ENCODE measurements at places on chromosomes 4 and X.

DNA sequence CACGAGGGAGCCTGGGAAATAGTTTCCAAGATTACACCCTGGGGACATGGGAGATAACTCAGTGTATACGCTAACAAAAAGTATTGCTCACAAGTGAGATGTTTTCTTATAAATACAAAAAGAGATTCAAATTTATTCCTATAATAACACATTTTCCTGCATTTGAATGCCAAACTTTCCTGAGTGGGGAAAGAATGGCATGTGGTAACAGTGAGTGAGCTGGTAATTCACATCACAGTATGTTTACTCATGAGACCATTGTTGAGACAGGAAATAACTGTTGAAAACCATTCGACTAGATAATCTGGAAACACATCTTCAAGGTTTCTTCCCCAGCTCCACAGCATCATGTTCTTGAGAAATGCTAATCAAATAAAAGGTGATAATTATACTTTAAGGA lies 109.1 kb downstream of the TASL start:
- DNase-seq: no peak

- DNase-seq: no peak
These were observed 71.0 kb downstream of the USP46 start for GRCh38 chr4:52588097-52588496.

- DNase-seq: no peak
These were observed 57.3 kb upstream of the SLIT2 start for GRCh38 chr4:20194123-20195013.

DNA sequence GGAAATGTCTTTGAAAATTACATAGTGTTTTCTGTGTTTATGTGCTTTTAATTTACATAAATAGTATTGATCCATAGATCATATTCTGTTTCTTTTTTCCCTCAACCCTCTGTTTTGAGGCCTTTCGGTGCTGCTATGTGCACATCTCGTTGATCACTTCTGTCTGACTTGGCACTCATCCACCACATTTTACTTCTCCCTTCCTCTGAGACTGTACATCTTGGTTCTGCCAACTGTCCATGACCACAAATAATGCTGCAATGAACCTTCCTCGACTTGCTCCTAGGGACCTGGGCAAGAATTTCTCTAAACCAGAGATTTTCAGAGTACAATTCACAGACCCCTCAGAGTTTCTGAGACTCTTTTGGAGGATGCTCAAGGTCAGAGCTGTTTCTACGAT lies 74.4 kb downstream of the RTL5 start:
- DNase-seq: no peak

DNA sequence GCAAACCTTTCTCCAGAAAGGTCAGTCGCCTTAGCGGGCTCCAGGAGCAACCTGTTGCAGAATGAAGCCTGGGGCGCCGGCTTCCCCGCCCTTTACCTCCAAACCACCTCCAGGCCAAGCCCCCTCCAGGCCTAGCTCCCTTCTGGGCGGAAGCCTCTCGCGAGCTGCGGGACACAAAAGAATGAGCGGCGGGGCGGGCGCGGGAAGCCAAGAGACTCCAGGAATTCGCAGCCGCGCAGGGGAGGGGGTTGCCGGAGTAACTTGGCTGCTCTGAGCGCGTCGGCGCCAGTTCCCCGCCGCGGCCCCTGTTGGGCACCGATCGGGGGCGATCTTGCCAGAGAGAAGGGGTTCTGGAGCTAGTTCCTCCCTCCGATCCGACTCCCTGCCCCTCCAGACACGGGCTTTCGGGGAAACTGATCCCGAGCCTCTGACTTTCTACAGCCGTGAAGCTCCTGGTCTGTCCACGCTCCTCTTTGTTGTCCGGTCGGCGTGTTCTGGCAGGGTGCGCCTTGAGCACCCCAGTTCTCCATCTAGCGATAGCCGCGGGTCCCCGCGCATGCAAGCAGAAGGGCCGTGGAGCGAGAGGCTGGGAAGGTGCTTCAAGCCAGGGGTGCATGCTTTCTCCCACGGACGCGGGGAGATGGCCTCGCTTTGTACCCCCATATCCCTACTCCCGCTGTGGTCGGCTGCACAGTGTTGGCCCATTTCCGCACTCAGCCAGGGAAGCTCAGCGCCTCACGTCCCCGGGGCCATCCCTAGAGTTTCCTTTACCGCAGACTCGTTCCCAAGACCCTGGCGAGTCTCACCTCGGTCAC lies 1.2 kb downstream of the PROM1 start:
- no peak for DNase-seq

GRCh38 chr4:41477181-41477905 lies 60.6 kb upstream of the LIMCH1 start:
- DNase-seq: no peak

DNA sequence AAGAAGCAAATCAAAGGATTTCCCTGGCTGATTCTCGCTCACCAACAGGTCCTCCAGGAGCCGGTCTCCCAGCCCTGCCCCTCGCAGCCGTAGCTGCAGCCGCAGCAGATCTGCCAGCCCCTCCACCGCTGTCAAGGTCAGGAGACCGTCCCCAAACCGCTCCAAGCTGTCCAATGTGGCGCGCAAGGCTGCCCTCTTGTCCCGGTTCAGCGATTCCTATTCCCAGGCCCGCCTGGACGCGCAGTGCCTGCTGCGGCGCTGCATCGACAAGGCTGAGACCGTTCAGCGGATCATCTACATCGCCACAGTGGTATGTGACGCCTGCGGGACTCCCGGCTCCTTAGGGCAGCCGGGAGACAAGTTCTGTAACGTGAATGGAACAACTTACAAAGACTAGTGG lies 25.6 kb downstream of the SPATA18 start:
- no peak for DNase-seq

DNA sequence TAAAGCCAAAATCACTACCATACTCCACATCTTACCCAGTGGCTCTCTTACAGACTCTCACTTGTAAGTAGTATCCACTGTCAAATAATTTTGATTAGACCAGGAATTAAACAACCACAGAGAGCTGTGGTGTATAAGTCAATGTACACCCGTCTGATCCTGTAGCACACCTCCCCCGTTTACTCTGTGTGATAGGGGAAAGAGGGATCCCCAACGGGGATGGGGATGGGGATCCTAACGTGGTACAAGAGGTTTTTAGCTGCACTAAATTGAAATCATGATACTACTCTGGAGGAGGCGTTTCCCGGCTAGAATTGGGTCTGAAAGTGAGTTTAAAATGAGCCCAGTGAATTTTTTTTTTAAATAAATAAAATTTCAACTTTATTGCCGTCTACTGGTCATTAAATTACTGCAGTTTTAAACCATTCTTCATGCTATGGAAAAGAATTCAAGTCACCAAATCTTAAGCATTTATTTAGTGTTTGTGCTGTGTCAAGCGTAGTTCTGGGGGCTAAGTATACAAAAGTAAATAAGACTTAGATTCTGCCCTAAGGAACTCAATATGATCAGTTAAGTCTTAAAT lies 76.6 kb downstream of the INTS12 start:
- no peak for DNase-seq

DNA sequence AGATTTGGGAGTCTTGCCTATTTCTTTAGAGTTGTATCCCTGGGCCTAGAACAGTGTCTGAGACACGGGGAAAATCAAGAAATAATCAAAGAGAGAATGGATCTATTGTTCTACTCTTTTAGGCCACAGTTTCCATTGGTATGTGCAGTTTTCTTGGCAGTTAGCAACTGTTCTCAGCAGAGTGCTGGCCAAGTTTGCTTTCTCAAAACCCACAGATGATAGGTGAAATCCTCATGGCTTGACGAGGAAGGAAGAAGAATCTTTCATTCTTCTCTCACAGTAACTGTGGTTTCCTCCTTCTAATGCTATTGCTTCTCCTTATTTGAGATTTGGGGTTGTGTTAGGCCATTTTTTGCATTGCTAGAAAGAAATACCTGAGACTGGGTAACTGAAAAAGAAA lies 42.2 kb downstream of the AGA start:
- no peak for DNase-seq

GRCh38 chrX:16687514-16687913 lies 25.0 kb downstream of the CTPS2 start:
- DNase-seq: no peak

DNA sequence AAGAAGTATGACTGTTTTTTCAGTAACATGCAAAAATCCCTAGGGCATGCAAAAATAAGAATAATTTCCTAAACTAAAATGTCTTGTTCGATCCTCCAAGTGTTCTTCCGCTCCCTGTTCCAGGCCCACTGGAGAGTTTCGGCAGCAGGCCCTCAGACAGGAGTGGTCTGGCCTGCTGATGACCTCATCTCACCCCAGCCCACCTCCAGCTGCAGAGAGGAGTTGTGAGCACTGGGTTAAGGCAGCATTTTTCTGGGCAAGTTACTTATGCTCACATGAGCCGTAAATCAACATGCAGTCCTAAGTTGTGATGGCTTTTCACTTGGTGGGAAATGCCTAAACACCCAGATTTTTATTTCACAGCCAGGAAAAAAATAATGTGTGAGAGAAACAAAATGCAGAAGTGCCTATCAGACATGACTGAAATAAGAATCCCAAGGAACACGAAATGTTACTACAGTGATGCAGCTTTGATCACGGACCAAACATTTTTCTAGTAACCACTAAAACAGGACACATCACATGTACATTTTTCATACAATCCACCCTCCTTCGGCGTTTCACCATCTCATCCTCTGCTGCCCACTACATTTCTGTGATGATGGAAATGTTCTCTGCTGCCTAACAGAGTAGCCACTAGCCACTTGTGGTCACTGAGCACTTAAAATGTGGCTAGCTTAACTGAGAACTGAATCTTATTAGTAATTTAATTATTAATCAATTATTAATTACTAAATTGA lies 153.3 kb upstream of the TBL1X start:
- no peak for DNase-seq

DNA sequence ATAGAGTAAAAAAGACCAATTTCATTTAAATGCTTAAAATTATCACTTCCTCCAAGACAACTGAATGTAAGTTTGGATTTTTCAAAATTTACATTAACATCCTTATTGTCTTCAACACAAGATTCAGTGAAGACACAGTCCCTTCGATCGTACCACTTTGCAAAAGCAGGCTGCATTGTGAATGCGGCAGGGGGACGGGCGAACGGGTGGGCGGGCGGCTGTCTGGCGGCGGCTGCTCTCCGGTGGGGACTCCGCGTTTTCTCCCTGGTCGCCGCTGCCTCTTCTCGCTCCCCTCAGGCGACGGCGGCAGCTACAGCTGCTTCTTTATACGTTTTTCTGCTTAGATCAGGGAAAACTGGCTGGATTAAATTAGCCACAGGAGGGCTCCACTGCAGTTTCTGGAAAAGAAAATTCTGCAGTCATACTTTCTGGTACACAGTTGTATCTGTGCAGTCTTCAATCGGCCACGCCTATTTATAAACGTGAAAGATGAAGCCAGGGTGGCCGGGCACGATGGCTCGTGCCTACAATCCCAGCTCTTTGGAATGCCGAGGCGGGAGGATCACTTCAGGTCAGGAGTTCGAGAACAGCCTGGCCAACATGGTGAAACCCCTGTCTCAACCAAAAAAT lies 33.9 kb upstream of the HPF1 start:
- no peak for DNase-seq

DNA sequence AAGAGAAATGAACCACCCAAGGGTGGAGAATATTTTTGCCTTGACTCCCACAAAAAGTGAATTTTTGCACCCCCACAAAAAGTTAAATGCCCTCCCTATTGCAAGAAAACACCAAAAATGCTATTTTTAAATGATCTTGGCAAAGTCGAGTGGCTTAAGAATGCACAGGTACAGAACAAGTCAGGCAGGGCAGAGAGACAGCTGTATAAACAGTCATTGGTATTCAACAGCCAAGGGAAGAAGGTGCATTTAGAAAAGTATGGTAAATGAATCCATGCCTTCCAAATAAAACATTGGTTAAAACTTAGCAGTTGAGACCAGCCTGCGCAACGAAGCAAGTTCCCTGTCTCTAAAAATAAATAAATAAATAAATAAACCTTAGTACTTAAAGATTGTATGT lies 169.3 kb downstream of the CHIC2 start:
- DNase-seq: no peak

DNA sequence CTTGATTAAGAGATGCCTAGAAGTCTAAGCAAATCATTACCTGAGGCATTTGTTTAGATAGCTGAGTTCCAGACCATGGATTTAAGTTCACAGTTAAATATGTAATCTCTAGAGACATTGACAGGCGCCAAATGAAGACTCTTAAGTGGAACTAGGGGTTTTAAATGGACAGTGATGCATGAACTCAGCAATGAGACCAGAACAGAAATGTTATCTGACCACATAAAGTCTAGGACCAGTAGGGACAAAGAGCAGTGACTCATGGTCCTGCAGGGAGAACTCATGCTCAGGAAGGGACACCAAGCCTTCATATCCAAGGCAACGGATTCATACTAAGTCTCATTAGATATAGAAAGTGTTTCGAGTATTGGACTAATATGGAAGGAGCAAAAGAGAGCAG lies 152.3 kb downstream of the PPARGC1A start:
- no peak for DNase-seq

GRCh38 chr4:167779280-167779679 lies 313.1 kb upstream of the ANXA10 start:
- DNase-seq: no peak

GRCh38 chr4:154738426-154738825 lies 5.4 kb upstream of the LRAT start:
- DNase-seq: no peak

- no peak for DNase-seq
These were observed 32.9 kb upstream of the GRID2 start for GRCh38 chr4:92270908-92271307.

- no peak for DNase-seq
These were observed 43.3 kb downstream of the FNIP2 start for GRCh38 chr4:158812133-158812532.

- DNase-seq: no peak
These were observed 607.8 kb upstream of the ZFP42 start for GRCh38 chr4:187387739-187388138.

- no peak for DNase-seq
These were observed 39.0 kb downstream of the F11 start for GRCh38 chr4:186304866-186305505.

DNA sequence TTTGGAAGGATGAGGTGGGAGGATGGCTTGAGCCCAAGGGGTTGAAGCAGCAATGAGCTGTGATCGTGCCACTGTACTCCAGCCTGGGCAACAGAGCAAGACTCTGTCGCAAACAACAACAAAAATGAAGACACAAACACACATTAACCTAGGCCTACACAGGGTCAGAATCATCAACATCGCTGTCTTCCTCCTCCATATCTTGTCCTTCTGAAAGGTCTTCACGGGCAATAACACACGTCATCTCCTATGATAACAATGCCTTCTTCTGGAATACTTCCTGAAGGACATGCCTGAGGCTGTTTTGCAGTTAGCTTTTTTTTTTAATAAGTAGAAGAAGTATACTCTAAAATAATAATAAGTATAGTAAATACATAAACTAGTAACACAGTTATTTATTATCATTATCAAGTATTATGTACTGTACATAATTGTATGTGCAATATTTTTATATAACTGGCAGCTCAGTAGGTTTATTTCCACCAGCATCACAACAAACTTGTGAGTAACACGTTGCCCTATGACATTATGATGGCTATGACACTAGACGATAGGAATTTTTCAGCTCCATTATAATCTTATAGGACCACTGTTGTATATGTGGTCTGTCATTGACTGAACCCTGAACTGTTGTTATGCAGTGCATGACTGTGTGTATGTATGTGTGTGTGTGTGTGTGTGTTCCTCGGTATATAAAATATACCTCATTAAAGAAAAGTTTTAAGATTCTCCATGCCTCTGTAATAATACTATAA lies 69.2 kb upstream of the MAML3 start:
- DNase-seq: no peak

- DNase-seq: no peak
These were observed 91.2 kb downstream of the NXF2 start for GRCh38 chrX:102338162-102338561.

Data from GM18507 (cell line).